ENCODE measurements at places on chromosomes 13 and 19.
A peak's percentile ranks its signal among the peaks of the same experiment; 100 is the strongest.

DNA sequence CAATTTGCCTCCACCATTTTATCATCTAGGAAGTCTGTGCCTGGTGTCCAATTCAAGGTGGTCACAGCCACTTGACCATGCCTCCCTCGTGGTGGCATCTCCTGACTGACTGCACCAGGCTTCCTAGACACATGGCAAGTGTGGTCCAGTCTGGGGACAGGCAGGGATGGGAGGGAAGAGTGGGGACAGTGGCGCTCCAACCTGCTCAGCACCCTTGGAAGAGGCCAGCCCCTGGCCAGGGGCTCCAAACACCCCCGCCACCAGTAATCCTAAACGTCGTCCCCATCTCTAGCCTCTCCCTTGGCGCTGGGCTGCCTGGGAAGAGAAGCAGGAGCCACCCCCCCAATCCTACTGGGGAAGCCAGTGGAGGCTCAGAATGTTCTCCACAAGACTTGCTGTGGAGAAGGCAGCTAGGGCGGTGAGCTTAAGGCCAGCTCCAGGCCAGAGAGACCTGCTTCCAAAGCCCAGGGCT is 2.7 kb downstream of the RPL36 start:
- no peak for DNase-seq

DNA sequence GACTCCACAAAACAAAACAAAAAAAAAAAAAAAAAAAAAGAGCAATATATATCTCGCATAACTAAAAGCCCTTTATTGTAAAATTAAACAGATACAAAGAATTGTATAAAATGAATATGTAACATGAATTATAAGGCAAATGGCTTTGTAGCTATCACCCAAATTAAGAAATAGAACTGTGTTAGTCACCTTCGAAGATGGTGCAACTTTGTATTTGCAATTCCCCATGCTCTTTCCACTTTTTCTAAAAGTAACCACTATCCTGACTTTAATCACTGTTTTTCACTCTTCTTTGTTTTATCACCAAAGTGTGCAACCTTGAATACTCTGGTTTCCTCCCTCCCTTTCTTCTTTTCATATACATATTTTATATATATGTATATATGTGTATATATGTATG is 57.1 kb upstream of the HTR2A start:
- DNase-seq, result no peak

GRCh38 chr19:18894254-18895037 is 1.5 kb downstream of the CERS1 start:
- DNase-seq, result no peak

- no peak for DNase-seq
Measured at GRCh38 chr13:106488076-106488475, 47.4 kb downstream of the EFNB2 start.

GRCh38 chr13:23797276-23797903 is 91.8 kb downstream of the MIPEP start:
- no peak for DNase-seq

DNA sequence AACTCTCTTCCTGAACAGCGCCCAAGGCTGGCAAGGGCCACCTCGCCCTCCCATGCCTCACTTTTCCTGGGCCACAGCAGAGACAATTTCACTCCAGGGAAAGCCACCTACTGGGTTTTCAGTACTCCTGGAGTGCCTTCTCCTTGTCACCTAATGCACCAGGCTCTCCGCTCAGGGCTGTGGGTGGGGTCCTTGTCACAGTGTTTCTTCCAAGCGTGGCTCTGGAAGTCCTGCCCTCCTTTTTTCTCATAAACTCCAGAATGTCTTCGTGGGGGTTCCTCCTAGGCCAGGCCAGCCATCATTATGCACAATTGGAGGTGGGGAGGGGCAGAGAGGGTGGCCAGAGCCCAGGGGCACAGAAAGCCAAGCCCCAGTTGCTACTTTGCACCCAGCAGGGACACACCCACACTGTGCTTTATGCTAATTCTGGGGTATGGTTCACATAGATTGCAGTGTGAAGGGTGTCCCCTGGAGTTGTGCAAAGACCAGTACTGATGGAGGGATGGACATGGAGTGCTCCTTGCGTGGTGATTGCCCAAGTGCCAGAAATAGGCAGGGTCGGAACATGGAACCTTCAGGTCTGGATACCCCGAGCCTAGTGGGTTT is 78.8 kb downstream of the CHST8 start:
- DNase-seq, result no peak

GRCh38 chr13:26623125-26623524 is 65.6 kb downstream of the WASF3 start:
- DNase-seq, result no peak

- no peak for DNase-seq
Measured at GRCh38 chr19:48353677-48354076, 10.1 kb downstream of the TMEM143 start.

DNA sequence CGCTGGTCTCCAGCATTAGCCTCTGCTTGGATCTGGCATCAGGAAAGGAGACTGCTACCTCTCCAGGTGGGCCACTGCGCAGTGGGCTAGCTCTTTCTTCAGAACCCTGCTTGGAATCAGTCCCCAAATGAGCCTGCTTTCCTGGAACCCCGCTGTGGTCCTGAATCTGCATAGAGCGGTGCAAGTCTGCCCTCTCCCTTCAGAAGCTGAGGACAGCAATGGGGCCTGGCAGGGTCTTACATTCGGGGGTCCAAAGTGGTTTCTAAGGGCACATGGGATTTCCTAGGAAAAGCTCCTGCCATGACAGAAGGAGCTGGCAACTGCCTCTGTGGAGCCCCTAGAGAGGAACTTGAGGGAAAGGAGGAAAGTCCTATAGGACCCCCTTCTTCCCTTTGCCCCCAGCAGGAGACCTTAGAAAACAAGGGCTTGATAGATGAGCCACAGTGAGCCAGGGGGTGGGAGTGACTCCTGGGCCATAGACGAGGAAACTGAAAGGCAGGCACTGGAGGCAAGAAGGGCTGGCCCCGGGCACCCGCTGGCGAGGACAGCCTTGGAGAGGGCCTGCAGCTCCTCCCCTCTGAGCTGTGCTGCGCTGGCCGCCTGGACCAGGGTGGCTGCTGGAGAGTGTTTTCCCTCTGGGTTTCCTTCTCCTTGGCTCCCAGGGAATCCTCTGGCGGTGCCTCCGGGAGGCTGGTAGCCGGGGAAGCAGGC is 1.4 kb upstream of the VSTM2B start:
- no peak for DNase-seq

DNA sequence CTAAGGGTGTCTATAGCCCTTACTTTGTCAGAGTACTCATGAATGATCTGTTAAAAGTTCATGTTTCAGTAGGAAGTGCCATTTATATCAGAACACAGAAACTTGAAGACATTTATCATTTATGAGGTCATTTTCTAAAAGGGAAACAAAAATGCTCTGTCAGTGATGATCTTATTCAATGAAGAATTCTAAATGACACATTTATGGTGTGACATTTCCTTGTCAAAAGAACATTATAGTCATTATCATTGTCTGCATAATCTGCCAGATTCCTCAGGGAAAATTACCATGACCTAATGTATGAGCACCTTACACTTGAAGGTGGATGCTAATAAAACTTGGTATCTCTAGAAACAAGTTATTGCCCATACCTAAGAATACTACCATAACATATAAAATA is 853.8 kb upstream of the SLITRK6 start:
- DNase-seq, result no peak

DNA sequence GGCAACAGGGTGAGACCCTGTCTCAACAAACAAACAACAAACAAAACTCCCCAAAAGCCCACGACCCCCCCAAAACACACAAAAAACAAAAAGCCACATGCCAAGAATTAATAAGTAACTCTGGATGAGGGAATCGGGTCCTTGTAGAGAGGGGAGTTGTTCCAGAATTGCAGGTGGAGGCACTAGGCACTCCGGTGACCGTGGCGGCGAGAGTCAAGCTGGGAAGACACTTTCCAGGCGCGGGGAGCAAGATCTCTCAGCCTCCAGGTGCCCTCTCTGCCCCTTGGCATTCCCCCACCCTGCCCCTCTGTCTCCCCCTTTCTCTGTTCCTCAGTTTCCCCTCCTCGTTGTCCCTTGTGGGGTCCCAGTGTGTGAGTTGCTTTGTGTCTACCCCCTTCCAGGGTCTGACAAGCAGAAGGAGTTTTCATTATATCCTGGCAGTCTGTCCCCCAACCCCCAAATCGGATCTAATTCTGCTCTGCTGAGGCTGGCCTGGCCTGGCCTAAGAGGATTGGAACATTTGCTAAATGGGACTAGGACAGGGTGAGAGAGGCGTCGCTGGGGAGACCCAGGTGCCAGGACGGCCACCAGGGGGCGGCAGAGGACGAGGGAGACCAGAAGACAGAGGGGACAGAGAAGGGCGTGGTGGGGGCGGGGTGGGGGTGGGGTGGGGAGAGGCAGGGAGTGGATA is 8.3 kb upstream of the CRX start:
- DNase-seq, result peak; percentile 0

DNA sequence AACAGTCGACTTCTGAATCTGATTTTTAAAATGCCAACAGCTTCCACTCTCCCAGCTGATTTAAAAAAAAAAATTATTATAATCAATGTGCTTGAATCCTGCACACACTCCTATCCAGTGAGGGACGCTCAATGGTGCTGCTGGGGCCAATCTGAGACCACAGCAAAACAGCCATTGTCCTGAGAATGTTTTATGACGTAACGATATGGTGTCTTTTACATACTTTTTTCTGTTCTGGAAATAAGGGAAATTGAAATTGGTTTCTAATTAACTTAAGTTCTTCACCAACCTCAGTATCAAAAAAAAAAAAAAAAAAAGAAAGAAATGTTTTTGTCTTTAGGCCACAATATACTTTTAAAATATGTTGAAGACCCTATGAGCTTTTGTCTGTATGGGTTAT is 66.1 kb upstream of the SOX1 start:
- DNase-seq, result no peak

DNA sequence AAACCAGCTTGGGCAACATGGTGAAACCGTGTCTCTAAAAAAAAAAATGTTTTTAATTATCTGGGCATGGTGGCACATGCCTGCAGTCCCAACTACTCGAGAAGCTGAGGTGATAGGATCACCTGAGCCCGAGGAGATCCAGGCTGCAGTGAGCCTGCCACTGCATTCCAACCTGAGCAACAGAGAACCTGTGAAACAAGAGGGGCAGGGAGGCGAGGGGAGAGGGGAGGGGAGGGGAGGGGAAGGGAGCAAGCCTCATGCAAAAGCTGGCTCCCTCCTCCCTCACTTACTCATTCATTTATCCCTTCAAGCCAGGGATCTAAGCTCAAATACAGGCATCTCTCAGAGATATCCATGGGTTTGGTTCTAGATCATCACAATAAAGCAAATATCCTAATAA is 8.9 kb downstream of the ATP7B start:
- DNase-seq, result no peak

GRCh38 chr13:99416411-99417121 is 84.7 kb upstream of the TM9SF2 start:
- DNase-seq, result no peak

Measured in kidney glomerular epithelial cell (primary cell).